Stimulated activated CD8-positive, alpha-beta memory T cell treated with anti-CD3 and anti-CD28 coated beads, Interleukin-15, amount 100 ng/mL, for 48 hours (primary cell): ENCODE measurements at places on chromosomes 5 and 9.

DNA sequence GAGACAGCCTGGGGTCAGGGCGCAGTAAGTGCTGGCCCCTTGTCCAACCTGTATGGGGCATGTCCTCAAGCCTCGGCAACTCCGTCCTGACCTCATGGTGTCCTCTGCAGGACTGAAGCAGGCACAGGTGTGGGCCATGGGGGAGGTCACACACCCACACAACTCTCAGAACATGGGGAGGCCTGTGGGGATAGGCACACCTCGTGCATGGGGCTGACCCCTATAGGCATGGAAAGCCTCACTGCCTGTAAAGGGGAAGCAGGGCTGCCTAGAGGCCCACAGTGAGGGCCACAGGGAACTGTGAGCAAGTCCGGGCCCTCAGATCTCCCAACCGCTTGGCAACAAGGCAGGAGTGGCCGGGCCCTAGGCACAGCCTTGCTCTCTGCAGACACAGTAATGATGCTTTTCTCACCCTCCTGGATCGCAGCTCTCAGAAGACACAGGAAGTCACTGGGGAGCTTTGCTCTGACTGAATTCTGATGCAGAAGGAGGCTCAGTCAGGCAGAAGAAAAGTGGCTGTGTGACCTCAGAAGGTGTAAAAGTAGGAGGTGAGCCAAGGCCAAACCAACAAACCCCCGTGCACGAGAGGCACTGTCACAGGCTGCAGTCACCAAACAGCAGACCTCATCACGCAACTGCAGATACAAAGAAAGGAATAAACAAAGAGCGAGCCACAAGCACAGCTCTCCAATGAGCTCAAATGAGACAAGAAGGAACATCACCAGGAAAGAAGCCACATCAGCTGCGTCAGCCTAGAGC, 5.4 kb downstream of the IPPK start:
- DNase-seq: no peak

- DNase-seq: no peak
Observed at GRCh38 chr5:594226-594860, 17.8 kb upstream of the CEP72 start.

GRCh38 chr9:101062686-101063085, 34.2 kb downstream of the PLPPR1 start:
- no peak for DNase-seq

DNA sequence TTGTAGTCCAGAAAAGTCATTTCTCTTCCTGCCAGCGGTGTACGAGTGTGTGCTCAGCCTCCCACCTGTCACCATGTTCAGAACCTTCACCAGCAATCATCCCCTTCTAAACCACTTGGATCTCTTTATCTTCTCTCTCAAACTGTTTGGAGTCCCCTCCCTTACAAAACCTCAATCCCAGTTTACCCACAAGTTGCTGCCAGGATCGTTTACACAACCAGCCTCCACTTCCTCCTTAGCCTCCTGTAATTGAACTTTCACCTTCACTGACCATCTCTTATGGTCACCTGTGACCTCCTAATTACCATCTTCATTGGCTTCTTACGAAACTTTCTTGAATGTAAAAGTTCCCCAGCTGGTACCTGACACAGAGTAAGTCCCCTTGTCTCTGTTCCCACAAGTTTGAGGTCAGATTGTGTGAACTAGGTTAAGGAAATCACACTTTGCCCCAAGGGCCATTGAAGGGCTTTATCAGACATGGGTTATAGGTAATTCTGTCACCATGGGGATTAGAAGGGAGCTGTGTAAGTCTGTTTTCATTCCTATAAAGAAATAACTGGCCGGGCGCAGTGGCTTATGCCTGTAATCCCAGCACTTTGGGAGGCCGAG, 20.0 kb downstream of the RNF44 start:
- no peak for DNase-seq

- DNase-seq: no peak
Observed at GRCh38 chr9:127808347-127809001, 5.8 kb downstream of the FPGS start.

- DNase-seq: peak; percentile 40
Observed at GRCh38 chr9:114339130-114339908, 9.7 kb downstream of the ORM2 start.

GRCh38 chr9:34555500-34555899, 32.7 kb upstream of the ENHO start:
- DNase-seq: no peak

DNA sequence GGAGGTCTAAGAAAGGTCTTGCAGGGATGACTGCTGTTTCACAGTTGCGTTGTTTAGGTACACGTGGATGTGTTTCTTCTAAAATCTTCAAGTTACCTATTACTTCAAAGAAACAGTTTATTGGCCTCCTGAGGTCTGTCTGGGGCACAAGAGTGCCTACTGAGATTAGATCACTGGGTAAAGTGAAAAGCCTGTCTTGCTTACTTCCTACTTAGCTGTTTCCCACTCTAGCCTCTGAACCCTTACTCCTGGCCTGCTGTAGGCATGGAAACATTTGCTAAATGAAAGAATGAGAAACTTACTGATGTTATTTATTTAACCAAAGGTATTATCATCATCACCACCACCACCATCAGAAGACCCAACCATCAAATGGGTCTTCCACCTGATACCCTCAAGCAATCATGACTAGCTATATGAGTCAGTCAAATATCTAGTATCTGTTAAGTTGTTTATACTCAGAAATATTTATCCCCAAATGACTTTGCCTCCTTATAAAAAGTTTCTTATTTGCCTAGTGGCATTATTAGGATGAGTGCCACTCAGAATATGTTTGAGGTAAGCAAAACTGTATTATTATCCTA, 92.5 kb downstream of the ELAVL2 start:
- no peak for DNase-seq
